ENCODE measurements at places on chromosomes 5 and 9.

DNA sequence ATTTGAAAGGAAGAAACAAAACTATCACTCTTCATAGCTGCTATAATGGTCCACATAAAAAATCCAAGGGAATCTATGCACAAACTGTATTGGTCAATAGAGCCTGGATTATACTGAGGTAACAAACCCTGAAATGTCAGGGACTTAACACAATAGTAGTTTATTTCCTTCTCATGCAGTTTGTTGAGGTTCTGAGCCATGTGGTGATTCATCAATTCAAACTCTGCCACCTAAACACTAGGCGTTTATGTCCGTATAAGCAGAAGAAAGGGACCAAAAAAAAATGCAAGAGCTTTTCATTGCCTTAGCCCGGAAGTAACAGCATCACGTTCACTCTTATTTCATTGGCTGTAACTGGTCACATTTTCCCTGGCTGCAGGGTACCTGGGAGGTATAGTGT is 464.7 kb downstream of the ZSWIM6 start:
- H3K4me3 ChIP-seq: no peak overlapping the region
- H3K4me1 ChIP-seq: no peaks in the 10 kb centered on the region
- H3K27ac ChIP-seq: no peak overlapping the region

DNA sequence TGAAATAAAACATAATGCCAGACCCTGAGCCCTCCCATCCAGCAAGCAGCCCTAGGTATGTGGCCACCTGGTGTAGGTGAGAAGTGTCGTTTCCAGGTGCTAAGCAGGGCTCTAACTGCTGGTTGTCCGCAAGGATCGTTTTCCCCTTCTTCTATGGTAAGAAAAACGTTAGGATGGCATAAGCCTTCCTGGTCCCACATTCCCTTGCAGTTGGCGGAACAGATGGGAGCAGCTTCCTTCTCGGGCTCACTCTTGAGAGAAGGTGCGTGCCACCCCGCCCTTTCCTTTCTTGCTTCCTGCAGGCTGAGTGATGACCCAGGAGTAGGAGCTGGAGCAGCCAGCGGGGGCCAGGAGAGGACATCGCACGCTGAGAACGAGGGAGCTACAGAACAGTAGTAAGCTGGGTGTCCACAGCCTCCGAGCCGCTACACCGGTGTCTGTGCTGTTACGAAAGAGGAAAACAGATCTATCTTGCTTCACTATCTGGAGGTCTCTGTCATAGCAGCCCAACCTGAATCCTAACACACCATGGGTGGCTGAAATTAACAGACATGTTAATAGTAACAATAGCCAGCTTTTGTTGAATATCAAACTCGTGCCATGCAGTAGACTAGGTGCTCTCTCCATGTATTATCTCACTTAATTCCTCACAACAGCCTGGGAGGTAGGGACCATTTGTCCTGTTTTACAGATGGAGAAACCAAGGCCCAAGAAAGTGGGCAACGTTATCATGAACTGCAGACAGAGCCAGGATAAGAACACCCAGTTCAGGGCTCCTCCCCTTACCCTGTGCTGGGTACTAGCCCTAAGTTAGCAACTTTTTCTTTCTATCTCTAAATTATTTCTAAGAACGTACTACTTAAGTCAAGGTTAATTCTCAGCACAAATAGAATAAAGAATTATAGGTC is 139.8 kb downstream of the COL23A1 start:
- DNase-seq: no peak
- no peak overlapping the region for H3K4me3 ChIP-seq
- H3K27ac ChIP-seq: no peak overlapping the region
- H3K27me3 ChIP-seq: peaks cover 12% of the 10 kb centered on the region
- H3K4me1 ChIP-seq: no peaks in the 10 kb centered on the region

GRCh38 chr5:149406203-149406978 is 27.3 kb upstream of the IL17B start:
- no peak overlapping the region for H3K27ac ChIP-seq
- DNase-seq: no peak
- H3K27me3 ChIP-seq: no peaks in the 10 kb centered on the region
- H3K36me3 ChIP-seq: no peaks in the 10 kb centered on the region
- H3K4me3 ChIP-seq: no peak overlapping the region
- H3K4me1 ChIP-seq: no peaks in the 10 kb centered on the region

DNA sequence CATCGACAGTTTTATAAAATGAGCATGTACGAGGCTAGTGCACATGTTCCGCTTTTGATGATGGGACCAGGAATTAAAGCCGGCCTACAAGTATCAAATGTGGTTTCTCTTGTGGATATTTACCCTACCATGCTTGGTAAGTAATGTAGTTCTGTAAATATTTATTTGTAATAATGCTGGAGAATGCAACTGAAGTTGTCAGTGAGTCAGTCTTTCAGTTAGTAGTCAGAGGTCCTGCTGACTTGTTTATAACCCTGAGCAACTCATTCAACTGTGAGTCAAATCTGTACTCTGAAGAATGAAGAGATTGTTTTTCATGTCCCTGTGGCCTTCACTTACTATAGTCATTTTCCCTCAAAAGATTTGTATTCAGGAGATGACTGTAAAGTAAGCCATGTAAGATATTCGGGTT is 28.4 kb upstream of the GPR150 start:
- peaks cover 19% of the 10 kb centered on the region for H3K4me1 ChIP-seq
- H3K36me3 ChIP-seq: no peaks in the 10 kb centered on the region
- DNase-seq: peak; percentile 69
- no peak overlapping the region for H3K4me3 ChIP-seq
- H3K27ac ChIP-seq: peak overlapping the region; percentile 58

DNA sequence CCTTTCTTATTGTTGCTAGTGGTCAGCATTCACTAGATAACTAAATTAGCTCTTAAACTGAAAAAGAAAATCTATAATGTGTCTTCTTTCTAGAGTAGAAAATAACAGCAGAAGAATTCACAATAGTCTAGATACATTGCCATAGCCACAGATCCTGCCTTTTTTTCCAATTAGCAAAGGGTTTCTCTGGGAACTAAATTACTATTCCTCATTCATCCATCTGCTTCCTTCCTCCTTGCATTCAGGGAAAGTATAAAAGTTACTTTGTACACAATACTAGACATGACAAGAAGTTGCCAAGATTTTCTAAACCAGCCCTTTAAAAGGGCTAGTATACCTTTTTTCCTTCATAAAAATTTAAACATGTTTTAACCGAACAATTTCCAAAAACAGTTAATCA is 21.2 kb upstream of the WDR41 start:
- no peaks in the 10 kb centered on the region for H3K4me1 ChIP-seq
- H3K27me3 ChIP-seq: no peaks in the 10 kb centered on the region
- H3K36me3 ChIP-seq: no peaks in the 10 kb centered on the region
- no peak overlapping the region for H3K4me3 ChIP-seq
- DNase-seq: no peak

DNA sequence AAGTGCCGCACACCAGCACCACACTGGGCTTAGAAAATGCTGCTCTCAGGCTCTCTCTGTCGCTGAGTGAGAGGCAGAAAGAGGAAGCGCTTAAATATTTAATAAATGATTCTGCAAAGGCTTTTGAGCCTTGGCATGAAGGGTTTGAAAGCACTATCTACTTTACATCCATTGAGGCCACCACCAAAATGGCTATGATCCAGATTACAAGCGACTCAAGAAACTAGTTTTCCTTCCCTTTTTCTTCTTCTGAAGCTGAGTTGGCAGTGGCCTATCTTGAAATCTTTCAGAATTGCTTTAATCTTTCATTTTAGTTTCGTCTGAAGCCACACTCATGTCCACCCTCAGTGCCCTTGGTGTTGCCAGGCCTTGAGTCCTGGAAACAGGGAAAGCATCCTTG is 59.5 kb downstream of the EBF1 start:
- peaks cover 2% of the 10 kb centered on the region for H3K27me3 ChIP-seq
- DNase-seq: no peak
- H3K27ac ChIP-seq: no peak overlapping the region
- H3K4me1 ChIP-seq: no peaks in the 10 kb centered on the region

DNA sequence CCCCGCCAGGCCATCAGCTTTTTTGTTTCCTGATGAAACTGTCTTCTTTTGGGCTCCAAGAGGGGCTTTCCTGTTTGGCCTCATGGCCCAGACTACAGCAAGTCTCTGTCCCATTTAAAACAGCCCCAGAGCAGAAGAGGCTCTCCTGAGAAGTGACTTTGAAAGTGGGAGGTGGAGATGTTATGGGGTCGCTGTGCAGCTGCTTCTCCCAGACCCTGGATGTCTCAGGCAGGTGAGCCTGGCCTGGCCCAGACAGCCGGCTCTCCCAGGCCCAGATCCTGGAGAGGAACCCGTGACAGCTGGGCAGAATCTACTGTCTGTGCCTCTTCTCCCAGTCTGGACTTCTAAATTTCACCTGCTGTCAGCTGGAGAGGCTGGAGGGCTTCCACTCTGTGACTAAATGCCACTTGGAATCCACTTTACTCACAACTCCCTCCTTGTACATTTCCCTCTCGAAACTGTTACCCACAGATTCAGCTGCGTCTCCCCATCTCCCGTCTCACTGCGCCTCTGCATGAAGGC is 20.6 kb downstream of the FAM78A start:
- H3K27ac ChIP-seq: no peak overlapping the region
- no peaks in the 10 kb centered on the region for H3K27me3 ChIP-seq
- no peak for DNase-seq
- H3K4me3 ChIP-seq: no peak overlapping the region
- peaks cover 7% of the 10 kb centered on the region for H3K4me1 ChIP-seq

DNA sequence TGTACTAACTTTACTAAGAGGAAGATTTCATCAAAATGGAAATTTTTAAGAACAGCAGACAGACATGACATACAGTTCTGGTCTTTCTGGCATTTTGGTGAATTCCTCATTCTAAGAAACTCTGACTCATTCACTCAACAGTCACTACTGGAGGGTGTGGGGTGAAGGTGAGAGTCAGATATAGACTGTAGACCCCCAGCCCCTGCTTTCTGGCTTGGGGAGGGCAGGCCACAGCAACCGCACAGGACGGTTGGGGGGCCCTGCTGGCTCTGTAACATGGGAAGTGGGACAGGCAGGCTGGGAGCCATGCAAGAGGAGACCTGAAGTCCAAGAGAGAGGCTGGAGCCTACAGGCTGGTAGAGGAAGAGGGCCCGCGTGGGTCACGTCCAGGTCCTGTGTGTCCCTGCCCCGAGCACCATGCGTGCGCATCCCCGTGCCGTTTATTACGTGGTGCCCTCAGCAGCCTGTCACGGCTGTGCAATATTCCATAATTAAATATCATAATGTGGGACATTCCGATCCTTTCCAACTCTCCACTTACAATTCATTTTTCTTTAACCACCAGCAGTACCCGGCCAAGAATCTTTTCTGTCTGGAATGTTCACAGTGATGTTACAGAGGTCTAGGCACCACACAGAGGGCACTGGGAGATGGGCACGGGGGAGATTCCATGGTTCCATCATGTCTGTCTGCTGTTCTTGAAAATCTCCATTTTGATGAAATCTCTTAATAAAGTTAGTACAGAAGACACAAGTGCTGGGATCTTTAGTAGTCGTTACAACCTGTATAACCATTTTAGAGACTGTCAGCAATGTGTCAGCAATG is 75.5 kb downstream of the SEMA4D start:
- no peak overlapping the region for H3K4me3 ChIP-seq
- no peaks in the 10 kb centered on the region for H3K27me3 ChIP-seq
- no peaks in the 10 kb centered on the region for H3K36me3 ChIP-seq
- H3K4me1 ChIP-seq: peaks cover 14% of the 10 kb centered on the region
- no peak overlapping the region for H3K27ac ChIP-seq

GRCh38 chr9:34139477-34140146 is 13.1 kb upstream of the DCAF12 start:
- no peak overlapping the region for H3K4me3 ChIP-seq
- DNase-seq: peak; percentile 89
- H3K4me1 ChIP-seq: no peaks in the 10 kb centered on the region
- H3K27me3 ChIP-seq: no peaks in the 10 kb centered on the region
- H3K36me3 ChIP-seq: no peaks in the 10 kb centered on the region

- H3K27me3 ChIP-seq: no peaks in the 10 kb centered on the region
- no peak for DNase-seq
- no peak overlapping the region for H3K4me3 ChIP-seq
- no peaks in the 10 kb centered on the region for H3K36me3 ChIP-seq
Observed at GRCh38 chr5:61991430-61991829, 314.6 kb upstream of the KIF2A start.

DNA sequence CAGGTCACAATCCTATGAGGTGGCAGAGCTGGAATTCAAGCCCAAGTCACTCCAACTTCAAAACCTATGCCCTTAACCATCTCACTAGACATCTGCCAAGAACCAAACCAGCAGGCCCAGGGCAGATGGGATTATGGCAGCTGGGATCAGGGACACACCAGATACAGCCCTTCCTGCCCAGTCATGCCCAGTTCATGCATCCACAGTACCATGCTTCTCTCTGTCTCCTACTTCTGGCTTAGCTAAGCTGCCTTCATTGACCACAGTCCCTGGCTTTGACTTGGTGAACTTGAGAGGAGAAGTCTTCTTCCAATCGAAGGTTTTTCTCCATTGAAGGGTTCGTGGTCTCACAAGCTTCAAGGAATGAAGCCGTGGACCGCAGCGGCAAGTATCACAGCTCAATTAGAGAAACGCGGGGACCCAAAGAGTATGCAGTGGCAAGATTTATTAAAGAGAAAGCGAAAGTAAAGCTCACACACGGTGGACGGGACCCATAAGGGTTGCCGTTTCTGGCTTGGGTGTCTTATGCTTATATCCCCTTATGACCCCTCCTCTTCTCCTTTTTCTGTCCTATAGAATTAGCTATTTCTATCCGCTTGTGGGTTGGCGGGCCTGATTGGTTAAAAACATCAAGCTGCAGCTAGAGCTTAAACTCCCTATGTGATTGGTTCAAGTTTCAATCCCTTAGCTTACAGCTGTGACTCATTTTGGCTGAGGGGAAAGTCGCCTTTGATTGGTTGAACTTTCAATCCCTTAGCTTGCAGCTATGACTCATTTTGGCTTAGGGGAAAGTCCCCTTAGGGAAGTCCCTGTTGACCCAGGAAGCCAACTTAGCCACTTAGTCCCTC is 101.2 kb downstream of the TRIM36 start:
- no peak overlapping the region for H3K4me3 ChIP-seq
- H3K4me1 ChIP-seq: no peaks in the 10 kb centered on the region

GRCh38 chr5:141680751-141681201 is 1.3 kb downstream of the ARAP3 start:
- peaks cover 4% of the 10 kb centered on the region for H3K36me3 ChIP-seq
- no peak overlapping the region for H3K4me3 ChIP-seq
- peaks cover 69% of the 10 kb centered on the region for H3K4me1 ChIP-seq
- H3K27ac ChIP-seq: peak overlapping the region; percentile 100
- peak; percentile 98 for DNase-seq

DNA sequence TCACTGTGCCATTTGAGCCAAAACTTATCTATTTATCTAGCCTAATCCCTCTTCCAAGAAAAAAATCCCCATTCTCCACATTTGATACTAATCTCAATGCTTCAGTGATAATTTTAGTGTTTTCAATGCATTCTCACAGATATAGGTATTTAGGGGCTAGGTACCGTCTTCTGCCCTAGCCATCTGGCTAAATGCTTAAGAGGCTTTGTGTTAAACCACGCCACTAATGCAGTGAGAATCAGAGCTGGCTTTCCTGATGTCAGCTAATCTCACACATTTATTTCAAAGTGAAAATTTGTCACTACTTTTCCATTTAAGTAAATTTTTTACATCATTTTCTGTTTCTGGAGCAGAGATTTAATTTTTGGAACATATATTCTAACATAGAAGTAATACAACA is 479.7 kb downstream of the MAN2A1 start:
- H3K27ac ChIP-seq: no peak overlapping the region
- DNase-seq: no peak
- H3K4me3 ChIP-seq: no peak overlapping the region
- H3K36me3 ChIP-seq: no peaks in the 10 kb centered on the region
- no peaks in the 10 kb centered on the region for H3K4me1 ChIP-seq
- H3K27me3 ChIP-seq: no peaks in the 10 kb centered on the region

Data from endothelial cell of umbilical vein (primary cell).